Stimulated activated CD4-positive, alpha-beta T cell treated with anti-CD3 and anti-CD28 coated beads, Interleukin-15, amount 100 ng/mL, for 1 hour (primary cell): ENCODE measurements at places on chromosomes 5 and 9.
A peak's percentile ranks its signal among the peaks of the same experiment; 100 is the strongest.

GRCh38 chr5:163565931-163566608 lies 60.7 kb downstream of the MAT2B start:
- DNase-seq = no peak

- DNase-seq = no peak
Measured at GRCh38 chr5:72630081-72630480, 122.9 kb upstream of the ZNF366 start.

DNA sequence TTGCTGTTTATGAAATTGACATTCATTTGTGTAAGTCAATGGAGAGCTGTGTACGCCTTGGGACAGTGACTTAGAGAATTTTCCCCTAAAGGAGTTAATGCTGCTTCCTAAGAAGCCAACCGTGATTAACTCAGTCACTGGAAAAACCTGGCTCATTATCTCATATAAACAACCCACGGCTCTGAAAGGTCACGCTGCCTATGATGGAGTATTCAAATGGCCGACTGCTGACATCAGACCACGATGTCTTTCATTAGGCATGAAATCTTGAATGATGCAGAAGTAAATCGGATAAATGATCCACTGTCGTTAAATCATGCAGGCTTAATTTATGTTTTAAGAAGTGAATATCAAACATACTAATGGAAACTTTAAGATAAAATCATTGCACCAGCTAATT lies 603.7 kb downstream of the RAB3C start:
- no peak for DNase-seq

GRCh38 chr5:127451096-127451495 lies 66.3 kb upstream of the PRRC1 start:
- no peak for DNase-seq

DNA sequence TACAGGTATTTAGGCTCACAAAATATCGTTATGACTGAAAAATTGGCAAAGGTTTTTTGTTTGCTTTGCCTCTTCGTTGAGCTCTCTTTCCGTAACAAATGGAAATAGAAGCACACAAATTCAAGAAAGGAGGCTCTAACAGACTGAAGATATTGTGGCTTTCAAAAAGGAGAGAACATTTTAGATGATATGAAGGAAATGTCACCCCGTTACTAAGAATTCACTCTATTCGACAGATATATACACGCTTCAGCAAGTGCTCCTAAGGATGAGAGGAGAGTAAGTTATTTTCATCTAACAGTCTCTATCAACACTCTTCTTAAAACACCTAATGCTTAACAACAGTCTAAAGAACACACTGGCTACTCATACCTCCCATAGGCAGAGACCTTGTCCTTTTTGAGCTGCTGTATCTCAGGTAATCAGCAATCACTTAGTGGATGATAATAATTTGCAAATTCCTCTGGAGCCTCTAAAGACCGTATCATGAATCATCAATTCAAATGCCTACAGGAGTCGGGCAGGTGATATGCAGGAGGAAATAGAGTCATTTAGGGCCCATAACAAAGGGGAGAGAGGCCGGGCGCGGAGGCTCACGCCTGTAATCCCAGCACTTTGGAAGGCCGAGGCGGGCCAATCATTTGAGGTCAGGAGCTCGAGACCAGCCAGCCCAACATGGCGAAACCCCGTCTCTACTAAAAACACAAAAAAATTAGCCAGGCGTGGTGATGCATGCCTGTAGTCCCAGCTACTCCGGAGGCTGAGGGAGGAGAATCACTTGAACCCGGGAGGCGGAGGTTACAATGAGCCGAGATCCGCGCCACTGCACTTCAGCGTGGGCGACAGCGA lies 1.4 kb upstream of the HSDL2 start:
- peak; percentile 6 for DNase-seq

- DNase-seq = no peak
Measured at GRCh38 chr5:107129051-107129450, 541.7 kb downstream of the EFNA5 start.

DNA sequence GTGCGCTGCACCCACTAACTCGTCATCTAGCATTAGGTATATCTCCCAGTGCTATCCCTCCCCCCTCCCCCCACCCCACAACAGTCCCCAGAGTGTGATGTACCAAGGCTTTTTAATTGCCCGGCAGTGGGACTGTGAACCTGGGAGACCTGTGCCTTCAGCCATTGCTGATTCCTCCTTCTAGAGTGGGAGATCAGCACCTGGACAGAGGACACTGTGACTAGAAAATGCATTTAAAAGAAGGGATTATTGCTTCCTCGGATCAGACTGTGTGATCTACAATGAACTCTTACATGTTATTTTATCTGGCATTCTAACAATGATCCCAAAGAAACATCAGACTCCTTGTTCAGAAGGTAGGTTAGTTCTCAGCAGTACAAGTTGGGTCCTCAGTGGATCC lies 25.9 kb downstream of the CTSL start:
- DNase-seq = no peak

DNA sequence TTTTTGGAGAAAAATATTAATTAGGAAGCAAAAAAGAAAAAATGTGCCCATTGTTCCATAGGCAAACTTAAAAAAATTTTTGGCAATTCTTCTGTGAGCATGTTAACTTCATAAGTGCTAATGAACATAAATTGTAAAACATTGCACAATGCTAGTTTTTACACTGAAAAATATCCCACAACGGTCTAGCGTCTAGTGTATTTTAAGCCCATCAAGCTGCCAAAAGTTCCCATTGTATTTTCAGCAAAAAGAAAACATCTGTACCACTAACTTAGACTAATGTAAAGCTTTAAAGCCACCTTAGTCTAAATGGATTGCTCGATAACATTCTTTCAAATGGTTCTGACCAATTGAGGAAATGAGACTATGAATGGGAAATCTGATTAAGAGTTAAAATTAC lies 2.8 kb downstream of the NR6A1 start:
- no peak for DNase-seq

- DNase-seq = no peak
Measured at GRCh38 chr9:74951725-74952151, 974 bp downstream of the C9orf40 start.

DNA sequence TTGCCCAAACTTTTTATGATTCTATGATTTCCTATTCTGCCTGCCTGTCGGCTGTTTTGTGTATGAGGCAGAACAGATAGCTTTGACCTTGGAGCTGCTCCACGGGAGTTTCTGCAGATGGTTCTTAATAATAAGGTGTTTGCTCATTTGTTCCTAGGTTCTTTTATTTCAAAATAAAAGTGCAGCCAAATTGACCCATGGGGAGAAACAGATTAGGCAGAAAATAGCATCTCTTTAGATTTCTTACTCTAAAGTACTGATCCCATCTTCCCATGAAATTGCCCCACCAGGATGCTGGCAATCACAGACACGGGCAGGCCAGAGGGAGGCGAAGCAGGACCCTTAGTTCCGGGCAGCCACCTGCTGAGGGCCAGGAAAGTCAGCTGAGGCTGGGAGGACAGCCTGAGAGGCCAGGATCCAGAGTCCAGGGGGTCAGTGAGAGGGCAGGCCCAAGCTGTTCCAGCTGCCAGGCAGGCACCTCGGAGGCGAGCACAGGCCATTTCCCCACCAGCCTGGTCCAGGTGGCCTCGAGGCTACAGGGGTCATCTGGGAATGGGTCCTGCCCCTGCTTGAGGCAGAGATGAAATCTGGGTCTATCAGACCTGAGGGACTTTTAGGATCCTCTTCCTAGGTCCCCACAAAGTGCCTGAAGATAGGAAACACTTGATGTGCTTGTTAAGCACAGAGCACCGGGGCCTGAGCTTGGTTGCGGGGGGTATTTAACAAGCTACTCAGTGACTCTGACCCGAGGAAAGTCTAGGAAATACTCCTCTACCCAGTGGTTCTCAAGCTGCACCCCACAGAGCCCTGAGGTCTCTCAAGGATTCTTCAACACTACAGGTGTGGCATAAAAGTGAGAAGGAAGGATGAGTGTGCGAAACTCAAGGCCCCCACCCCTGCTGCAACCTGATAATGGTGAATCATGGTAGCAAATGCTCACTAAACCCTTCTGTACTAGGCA lies 145.4 kb downstream of the CMYA5 start:
- no peak for DNase-seq

DNA sequence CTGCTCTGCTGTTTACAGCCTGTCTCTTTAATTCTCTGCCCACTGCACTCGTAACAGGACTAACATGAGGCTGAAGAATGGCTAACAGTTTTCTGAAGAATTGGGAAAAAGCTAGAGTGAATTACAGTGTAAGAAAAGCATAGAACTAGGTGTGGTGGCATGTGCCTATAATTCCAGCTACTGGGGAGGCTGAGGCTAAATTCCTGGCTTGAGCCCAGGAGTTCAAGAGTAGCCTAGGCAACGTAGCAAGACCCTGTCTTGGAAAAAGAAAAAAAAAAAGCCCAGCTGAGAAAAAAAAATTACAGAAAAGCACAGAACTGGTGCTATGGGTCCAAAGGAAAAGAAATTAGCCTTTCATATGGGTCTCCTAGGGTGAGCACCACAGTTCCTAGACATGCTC lies 13.9 kb upstream of the UHRF2 start:
- DNase-seq = no peak

GRCh38 chr5:135641734-135642487 lies 63.1 kb upstream of the CXCL14 start:
- no peak for DNase-seq

GRCh38 chr5:166938071-166938470 lies 1353.4 kb upstream of the WWC1 start:
- DNase-seq = no peak

DNA sequence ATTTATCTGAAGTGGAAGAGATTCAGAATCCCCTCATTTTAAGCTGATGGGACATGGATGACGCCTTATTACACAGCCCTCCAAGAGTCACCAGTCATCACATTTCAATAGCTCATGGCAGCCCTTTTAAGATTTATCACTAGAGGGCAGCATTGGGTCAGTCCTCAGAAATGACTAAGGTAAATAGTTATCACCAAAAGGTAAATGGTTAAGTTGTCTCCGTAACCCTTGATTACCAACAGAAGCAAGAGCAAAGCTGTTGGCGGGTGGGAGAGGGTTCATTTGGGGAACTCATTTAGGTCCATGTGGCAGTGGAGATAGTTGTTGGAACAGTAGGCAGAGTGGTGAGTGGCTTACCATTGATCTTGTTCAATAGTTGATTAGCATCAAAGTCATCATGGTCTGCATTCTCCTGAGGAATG lies 12.0 kb upstream of the C9 start:
- DNase-seq = no peak

DNA sequence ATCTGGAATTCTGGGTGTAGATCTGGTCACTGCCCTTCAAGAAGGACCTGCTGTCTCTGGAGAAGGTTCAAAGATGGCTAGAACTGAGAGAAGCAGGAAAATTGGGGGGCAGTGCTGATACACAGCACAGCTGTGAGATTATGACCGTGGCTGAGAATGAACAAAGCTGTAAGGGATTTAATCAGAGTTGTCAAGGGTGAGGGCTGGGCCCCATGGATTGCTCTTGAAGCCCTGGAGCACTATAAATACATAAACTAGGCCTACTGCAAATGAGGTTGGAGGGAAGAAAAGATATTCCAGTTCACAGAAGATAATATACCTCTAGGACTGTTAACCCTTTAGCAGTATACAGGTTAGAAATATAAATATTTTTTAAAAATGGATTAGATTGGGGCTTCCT lies 86.3 kb upstream of the KLF9 start:
- DNase-seq = no peak

- DNase-seq = no peak
Measured at GRCh38 chr9:115158661-115159481, 40.9 kb upstream of the TNC start.

DNA sequence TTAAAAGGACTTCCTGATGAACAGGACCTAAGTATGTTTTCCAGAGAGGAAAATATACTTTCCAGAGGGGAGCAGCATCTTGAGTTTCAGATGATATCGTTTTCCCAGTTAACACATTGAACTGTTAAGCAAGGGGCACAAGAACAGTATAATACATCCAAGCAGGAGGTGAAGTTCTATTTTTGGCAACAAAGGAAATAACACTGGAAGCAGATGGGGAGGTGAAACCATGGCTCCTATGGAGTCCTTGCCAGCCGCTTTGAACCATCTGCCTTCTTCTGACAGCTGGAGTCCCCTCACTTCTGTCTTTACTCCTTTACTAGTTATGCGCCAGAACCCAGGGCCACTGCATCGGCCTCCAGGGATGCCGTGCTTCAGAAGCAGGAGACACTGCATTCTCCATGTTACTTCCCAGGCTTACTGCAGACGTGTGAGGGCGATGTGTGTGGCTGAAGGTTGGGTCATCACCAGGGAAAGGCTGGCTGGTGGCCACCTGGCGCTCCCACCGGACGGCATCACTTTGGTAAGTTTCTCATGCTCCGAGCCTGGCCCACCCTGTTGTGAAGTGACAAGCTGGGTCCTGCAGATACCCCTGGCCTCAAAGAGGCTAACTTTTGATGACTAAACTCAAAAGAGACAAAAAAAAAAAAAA lies 77.8 kb downstream of the TTLL11 start:
- DNase-seq = no peak

DNA sequence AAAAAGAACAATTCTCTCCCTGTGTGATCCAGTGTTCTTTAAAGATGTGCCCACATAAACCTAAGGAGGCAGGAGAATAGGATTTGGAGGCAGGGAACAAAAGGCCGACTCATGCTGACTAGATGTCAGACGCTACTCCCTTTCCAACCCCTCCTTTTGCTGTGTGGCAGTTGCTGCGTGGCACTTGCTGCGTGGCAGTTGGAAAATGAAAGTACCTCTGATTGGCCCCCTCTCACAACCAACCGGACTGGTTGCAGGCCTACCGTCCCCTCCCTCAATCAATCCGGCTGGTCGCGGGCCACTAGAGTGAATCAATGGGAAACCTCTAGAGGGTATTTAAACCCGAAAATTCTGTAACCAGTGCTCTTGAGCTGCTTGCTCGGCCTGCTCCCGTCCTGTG lies 551.0 kb downstream of the KIF4B start:
- no peak for DNase-seq

DNA sequence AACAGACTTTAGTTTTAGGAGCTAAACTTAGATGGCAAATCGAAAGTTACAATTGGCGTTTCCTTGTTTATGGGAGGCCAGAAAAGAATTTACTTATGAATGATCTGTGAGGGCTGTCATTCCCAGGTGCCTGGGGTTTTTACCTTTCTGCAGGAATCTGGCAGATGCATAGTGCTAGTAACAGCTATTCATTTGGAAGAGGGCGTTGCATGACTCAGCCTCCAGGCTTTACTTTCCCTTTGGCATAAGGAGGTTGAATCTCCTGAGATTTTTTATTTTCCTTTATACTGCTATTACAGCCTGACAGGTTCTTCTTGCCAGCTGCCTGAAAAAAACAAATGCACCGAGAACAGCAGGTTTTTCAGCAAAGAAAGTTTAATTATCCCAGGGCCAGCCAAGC lies 30.0 kb downstream of the CARD6 start:
- no peak for DNase-seq

- no peak for DNase-seq
Measured at GRCh38 chr5:60883229-60883628, 39.2 kb upstream of the ELOVL7 start.
